ENCODE measurements at places on chromosomes 12 and 14.

DNA sequence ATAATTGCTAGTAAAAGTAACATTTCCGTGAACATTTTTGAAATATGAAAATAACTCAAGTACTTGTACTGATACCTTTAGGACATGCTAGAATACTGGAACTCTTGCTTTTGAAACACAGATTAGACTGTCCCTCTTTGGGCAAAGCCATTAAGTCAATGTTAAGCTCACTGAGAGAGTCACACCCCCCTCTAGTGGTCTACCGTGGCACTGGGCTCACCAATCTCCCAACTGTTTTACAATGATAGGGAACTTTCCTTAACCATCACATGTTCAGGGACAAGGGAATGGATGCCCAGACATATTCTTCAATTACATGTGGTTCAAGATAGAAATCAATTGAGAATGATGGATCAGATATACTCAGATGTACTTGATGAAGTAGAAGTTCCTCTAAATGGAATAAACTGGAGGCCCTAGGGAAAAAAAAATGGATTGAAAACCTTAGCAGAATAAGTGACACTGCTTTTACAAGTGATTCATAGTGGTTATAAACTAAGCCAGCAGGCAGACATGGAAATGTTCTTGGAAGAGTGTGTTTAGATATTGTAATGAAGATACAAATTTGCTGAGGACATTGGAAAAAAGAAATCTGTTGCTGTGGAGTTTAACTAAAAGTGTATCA, 17.8 kb downstream of the NANOG start:
- no peak for DNase-seq

DNA sequence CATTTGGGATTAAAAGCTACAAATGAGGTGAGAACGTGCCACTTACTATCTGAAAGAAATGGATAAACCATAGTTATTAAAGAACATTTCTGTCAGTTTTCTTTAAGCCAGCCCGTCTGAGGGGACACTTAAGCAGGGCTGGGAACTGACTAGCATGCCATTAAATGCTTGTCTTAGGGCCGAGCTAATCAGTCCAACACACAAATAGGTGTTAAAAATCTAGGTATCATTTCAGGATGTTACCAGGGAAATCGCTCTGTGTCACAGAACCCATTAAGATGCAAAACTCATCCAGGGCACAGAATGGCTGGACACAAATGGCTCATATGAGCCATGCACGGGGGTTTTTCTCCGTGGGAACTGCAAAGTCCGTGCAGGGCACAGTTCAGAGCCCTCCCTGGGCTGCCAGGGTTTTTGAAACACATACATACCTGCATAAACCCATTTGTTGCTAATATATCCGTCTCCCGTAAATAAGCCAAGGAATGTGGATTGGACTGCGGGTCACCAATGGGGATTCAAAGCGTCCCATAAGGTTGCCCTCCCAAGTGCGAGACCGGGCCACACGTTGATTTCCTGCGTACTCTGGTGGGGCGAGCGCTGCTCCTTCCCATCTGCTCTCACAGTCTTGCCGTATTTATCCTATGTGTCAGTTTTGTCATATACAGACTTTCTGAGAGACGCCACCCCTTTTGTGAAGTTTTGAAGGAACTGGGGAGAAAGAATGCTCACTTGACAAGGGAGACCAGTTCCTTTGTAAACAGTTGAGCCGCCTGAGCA, 5.4 kb upstream of the GSC start:
- no peak for DNase-seq

GRCh38 chr12:12990700-12991468, 9.2 kb downstream of the HEBP1 start:
- no peak for DNase-seq

DNA sequence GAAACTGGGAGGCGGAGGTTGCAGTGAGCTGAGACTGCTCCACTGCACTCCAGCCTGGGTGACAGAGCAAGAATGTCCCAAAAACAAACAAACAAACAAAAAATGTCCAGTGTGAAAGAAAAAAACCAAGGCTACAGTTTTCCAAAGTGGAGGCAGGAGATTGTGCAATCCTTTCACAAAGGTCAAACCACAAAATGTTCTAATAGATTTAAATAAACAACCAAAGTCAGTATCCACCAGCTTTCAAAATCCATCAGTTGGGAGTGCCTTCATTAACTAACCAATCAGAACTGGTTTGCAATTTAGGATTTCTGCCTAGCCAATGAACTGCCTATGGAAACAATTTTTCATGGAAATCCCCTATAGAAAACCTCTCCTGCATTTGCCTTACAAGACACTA, 52.3 kb upstream of the TRIM9 start:
- DNase-seq = no peak

DNA sequence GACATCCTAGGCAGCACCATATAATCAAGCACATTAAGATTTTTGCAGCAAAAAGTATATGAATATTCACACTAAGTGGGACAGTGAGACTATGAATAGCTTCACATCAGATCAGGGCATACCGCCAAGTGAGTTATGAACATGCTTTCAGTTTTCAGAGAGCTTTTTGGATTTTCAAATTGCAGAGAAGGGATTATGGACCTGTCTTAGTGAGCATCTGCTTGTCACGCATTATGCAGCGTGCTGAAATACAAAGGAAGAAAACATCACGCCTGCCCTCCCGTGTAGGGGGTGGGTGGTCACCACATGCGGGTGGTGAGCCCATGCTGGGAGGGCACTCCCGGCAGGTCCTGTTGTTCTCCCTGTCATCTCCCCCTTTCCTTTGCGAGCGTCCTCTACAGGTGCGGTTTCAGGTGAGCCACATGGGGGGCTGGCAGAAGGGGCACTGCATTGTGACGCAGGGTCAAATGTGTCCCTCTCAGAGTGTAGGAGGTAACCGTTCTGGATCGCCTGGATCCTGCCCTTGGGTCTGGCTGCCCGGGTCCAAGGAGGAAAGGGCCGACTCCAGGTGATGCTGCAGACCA, 42.6 kb downstream of the TRAF3 start:
- no peak for DNase-seq

GRCh38 chr12:88746386-88746785, 166.1 kb upstream of the KITLG start:
- DNase-seq = no peak

- DNase-seq = no peak
Measured at GRCh38 chr14:32825058-32825457, 113.6 kb upstream of the NPAS3 start.

DNA sequence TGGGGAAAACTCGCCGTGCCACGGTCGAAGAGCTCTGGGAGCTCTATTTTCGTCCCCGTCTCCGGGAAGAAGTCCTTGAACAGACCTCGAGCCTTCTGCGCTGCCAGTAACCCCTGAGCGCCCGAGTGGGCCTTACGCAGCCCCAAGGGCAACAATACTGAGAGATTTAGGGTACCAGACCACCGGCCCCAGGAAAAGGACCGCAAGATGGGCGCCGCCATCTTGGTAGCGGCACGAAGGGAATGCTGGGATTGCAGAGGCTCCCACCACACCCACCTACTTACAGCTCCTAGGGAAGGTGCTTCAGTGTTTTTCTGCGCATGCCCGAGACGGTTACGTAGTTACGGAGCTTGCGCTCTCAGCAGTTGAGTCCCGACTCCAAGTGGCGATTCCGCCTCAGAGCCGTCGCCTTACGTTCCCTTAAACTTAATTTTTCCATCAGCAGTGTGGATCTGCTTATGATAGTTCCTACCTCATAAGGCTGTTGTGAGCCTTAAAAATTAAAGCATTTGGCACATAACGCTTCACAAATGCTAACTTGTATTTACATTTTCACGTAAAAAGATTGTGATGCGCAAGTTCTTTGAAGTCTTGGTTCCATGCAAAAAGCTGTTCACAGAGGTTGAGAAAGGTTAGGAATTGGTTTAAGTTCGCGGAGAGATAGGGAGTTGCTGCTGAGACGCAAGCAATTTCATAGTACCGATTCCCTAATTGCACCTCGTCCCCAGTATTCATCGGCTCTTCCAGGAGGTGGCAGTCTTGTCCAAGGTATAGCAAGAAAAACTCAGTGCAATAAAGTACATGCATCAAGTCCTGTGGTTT, at the start of gene YARS2:
TSS of gene YARS2 (minus strand) at position 244 of the 822 bp plus-strand sequence. CDS start at position 221, 23 bp downstream.
- no peak for DNase-seq

DNA sequence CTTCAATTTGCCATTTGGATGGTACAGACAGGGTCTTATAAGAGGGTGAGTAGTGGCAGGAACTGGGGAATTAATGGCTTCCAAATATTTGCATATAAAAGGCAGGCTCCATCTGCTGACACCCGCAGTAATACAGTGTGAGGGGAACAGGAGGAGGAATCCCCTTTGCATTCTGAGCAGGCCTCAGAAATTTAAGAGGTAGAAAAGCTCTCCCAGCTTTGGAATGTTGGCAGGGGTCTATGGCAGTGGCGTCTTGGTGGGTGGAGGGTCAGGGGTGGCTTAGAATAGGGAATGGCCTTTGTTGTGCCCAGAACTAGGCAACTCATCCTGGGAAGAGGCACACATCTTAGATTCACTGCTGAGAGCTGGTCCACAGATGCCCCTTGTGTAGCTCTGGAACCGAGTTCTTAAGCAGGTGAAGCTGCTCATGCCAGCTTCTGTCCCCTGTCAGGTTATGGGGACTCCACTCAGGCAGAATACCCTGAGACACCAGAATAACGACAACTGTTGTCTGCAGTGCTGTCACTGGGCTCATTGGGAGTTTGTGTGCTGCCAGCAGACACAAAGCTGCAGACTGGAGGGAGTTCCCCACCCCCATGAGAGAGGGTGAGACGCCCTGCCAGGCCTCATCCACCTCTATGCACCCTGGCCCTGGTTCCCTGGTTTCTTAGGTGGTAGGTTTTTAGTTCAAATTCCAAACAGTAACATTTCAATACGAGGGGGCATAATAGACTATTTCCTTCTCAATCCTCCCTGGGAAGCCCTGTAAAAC, 190.2 kb downstream of the MON2 start:
- no peak for DNase-seq

DNA sequence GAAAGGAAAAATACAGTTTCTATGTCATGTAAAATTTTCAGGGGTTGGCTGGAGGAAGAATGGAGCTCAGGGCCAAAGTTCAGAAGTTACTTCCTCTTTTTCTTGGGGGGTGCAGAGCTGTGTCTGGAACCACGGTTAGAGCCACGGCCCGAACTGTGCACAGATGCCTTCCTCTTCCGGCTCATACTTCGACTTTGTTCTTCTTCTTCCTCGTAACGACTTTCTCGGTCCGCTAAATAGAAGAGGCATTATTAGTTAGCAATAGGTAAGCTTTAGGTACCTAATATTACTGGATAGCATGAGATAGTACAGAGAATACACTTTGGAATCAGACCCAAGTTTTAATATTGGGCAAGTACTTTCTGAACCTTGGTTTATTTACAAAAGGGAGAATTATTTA, 31.2 kb downstream of the SUPT16H start:
- DNase-seq = no peak

DNA sequence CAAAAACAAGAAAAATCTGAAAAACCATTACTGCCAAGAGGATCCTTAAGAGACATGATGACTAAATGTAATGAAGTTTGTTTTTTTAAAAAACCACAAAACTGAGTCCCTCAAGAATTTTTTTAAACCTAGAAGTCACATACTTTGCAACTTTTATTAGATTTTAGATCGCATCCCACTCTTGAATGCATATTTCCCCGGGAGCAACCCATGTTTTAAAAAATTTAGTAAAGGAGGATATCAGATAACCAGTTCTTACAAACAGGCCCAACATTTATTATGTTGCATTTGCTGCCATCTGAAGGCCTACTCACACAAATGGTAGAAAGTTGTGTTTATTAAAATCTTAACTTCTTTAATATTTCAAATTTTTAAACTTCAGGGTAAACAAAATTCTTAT, 44.3 kb upstream of the CCT2 start:
- no peak for DNase-seq

DNA sequence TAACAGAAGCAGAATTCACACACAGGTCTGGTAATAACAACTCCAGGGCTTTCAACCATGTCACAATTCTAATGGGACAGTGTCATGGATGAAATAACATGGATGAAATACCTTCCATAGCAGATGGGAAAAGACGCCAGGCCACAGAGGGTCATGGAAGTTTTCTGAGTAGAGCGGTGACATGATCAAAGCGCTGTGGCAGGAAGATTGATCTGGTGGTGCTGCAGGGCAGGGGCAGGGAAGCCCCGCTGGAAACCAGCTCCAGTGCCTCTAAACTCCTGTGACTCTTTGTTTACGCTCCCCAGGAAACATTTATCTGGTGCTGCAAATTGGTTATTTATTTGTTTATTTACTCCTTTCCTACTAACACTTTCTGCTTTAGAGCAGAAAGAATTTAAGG, 108.3 kb upstream of the HMGA2 start:
- DNase-seq = no peak

GRCh38 chr12:4443616-4444015, 2.0 kb downstream of the FGF6 start:
- no peak for DNase-seq

- no peak for DNase-seq
Measured at GRCh38 chr12:52776913-52777395, at the start of gene KRT76. KRT76 (minus strand) TSS chr12:52777345; CDS start chr12:52777291, 54 bp downstream.

DNA sequence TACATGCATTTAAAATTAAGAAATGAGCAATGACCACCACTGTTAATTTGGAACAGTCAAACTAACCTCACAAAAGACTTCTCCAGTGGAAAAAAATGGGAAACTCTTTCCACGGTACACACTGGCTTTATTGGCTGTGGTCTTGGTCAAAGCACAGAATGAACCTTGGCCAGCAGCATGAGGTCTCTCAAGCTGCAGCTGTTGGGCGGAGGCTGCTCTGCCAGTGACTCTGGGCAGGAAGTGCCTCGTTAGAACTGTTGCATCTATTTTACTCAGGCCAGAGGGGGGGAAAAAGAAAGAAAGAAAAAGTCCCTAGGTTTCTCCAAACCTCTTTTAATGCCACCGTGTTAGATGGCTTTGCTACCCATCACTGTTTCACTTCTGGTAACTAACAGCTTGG, 279.8 kb upstream of the DIO2 start:
- DNase-seq = no peak

- DNase-seq = no peak
Measured at GRCh38 chr12:91384806-91385205, 202.2 kb upstream of the DCN start.

DNA sequence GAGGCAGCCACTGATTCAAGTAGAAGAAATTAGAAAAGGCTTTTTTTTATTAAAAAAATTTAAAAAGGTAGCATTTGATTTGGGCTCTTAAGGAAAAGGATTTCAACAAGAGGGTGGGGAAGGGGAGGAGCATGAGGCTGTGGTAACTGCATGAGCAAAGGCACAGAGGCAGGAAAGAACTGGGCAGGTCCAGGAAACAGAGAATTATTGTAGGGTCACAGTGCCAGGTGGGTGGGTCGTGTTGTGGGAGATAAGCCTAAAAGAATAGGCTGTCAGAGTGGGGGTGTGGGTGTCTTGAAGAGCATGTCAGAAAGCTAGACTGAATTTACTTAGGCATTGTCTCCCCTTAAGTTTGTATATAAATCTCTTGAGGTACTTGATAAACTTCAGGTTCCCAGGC, 7.8 kb downstream of the LIMA1 start:
- DNase-seq = no peak

- DNase-seq = no peak
Measured at GRCh38 chr12:131044760-131045381, 91.2 kb downstream of the ADGRD1 start.
